ENCODE measurements at places on chromosomes 6 and 20.

GRCh38 chr6:13035606-13036005, 292.7 kb downstream of the TBC1D7 start:
- DNase-seq, result no peak

- no peak for DNase-seq
These were observed 22.8 kb upstream of the ATXN1 start for GRCh38 chr6:16783952-16784565.

GRCh38 chr6:121612927-121613326, 177.5 kb downstream of the GJA1 start:
- DNase-seq, result no peak

DNA sequence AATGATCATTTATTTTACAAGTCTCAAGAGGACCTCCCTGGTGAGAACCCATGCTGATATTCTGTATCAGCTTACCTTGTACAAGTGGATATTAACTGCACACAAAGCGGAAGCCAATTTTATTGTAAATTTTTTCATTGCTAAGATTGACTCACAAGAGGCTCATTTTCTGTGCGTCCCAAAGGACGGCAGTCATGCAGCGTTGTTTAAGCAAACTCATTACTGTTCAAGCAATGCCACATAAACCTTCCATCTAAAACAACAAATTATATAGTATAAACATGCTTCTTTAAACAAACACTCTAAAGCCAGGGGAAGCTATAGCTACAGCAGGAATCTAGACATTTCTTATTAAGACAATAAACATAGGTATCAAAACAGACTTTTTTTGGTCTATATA, 575.3 kb downstream of the FRK start:
- no peak for DNase-seq

DNA sequence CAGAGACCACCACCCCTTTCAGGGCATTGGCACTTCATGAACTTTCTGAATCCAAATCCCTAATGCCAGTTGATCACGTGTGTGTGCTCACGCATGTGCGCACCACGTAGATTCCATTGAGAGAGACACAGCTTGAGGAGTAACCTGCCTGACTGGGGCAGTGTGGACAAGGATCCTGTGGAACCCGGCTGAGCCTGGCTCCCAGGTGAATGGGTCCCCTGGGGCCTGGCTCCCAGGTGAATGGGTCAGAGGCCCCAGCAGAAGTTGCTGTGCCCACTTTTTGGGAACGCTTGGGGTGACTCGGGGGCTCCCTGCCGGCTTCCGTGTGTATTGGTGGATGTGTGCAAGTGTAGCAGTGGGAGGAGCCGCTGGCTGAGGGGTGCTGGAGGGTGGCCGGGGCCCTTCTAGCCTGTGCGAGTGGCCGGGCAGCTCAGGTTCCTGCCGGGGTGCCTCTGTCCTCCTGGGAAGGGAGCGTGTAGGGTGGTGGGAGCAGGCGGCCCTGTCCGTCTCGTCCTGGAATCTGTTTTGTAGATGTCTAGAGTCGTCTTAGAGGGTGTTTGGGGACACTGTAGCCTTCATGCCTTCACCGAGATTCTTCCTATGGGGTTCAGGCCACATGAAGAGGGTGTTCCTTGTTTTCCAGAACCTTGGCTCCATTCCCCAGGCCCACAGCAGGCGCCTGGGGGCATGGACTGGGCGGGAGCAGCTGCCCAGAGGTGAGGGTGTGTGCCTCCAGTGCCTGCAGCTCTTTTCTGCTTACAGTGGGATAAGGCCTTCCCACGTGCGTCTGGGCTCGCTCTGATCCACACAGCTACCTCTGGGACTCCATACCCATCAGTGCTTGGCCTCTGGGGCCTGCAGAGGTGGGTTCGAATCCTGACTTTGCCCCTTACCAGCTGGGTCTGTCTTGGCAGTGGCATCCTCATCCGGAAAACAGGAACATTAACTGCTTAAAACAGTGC, 3.2 kb downstream of the RBM38 start:
- DNase-seq, result no peak

DNA sequence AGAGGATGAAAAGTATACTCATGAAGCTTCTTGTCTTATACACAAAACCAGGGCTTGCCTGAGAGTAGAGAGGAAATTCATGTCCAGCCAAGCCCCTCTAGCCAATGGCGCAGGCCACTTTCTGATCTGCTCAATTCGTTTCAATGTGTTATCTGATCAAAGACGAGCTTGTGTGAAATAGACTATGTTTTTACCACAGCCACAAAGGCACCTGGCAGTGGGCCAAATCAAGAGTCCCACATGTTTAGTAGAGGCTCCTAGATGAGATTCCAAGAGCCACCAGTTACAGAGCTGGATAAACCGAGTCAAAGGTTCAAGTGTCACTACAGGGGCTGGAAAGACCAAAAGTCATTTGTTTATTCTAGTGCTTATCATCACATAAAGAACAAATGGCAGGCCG, 34.9 kb downstream of the GPLD1 start:
- no peak for DNase-seq

DNA sequence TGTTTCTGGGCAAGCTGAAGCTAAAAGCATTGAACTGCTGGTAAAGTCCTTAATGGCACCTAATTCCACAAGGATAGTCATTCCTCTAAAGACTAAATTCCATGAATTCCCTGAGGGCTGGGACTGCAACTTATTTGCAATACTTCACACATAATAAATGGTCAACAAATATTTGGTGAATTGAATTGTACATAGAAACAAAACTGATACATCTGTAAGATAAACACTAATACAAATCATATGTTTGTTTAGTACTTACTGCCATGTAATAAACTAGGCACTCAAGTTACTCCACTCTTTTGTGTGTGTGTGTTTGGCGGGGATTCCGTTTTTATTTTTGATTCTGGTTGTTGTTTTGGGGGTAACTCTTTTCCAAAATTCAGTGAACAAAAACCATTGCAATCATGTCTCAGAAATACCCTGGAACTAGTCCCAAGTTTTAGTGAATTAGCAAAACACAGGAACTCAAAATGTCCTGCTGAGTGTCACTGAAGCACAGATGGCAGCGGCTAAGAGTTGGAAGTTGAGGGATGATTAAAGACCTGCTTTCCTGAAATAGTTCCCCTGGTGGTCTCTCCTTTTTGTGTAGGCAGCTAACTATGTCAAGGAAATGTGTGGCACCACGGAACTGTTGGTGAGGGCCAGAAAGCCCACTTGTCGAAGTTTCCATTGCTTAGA, 74.8 kb upstream of the SNRPB2 start:
- DNase-seq, result no peak

DNA sequence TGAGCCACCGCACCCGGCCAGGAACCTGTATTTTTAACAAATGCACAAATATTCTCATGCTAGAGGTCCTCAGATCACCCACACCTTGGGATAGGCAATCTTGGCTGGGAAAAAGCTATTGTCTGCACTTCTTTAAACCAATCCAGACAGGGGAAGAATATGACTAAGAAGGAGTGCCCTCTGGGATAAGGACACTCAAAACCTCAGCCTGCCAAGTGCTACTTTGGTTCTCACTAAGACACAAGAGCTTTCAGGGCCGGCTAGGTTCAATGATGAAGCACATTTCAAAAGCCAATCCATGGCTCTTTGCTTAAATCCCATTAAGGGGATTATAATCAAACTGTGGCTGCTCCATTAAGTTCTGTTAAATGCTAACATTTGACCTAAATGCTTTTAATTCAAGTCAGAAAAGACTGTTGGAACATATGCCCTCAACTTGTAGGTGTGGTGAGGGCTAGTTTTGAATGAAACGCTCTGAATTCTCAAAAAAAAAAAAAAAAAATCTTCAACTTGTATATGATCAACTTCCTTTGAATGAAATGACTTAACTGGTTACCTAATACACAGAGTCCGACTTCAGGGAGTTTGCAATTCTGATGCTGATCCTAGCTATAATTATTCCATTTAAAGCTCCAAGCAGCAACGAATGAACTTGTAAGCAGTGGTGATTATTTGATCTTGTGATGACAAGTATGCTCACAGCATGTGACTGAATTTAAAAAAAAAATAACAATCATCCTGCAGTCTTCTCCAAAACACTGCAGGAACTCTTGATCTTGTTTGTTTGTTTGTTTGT, 56.6 kb downstream of the SLC23A2 start:
- no peak for DNase-seq

GRCh38 chr20:3209257-3209945, at the start of gene ITPA:
ITPA (plus strand) TSS chr20:3209498; CDS start chr20:3209552, 54 bp downstream.
- DNase-seq, result no peak
